ENCODE measurements at places on chromosomes 4 and X.

GRCh38 chrX:136255541-136255940 lies 4.3 kb upstream of the MAP7D3 start:
- no peak for DNase-seq

- DNase-seq: no peak
Measured at GRCh38 chr4:15888515-15888914, 50.0 kb downstream of the FGFBP1 start.

DNA sequence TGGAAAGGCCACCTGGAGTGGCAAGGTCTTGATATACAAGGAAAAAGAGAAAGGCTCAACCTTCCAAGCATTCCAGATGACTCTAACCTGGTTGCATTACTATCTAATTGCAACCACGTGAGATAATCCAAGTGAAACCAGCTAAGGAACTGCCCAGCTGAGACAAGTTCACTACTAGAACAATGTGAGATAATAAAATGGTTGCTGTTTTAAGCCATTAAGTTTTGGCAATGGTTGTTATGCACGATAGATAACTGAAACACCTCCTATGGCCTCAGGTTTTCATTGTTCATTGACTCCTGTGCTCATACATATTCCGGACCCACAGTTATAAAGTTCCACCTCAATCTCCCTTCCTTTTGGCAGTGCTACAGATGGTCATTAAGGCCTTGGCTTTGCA lies 9.2 kb upstream of the CXorf66 start:
- no peak for DNase-seq

- no peak for DNase-seq
Measured at GRCh38 chrX:53223955-53224859, 800 bp downstream of the KDM5C start.

DNA sequence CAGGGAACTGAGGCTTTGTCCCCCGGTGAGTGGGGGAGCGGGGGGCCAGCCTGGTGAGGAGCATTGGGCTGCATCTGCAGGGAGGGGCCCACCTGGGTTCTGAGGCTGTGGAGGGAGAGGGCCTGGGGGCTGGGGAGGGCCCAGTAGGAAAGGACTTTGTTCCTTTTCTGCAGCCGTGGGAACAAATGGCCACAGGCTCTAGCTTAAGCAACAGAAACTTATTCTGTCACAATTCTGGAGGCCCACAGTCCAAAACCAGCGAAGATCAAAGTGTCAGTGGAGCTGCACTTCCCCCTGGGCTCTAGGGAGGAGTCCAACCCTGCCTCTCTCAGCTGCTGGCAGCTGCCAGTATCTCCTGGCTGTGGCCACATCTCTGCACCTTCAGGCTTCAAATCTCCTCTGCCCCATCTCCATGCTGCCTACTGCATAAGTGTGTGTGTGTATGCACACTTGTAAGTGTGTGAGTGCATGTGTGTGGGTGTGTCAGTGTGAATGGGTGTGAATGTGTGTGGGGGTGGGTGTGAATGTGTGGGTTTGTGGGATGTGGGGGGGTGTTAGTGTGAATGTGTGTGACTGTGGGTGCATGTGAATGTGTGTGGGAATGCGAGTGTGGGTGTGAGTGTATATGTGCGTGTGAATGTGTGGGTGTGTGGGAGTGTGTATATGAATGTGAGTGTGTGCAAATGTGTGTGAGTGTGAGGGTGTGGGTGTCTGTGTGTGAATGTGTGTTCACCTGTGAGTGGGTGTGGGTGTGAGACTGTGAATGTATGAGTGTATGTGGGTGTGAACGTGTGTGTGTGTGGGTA lies 204.5 kb upstream of the PSAPL1 start:
- no peak for DNase-seq

- DNase-seq: no peak
Measured at GRCh38 chr4:106773076-106773905, 262.8 kb downstream of the DKK2 start.

GRCh38 chrX:76657499-76657898 lies 230.0 kb downstream of the MAGEE1 start:
- DNase-seq: no peak

DNA sequence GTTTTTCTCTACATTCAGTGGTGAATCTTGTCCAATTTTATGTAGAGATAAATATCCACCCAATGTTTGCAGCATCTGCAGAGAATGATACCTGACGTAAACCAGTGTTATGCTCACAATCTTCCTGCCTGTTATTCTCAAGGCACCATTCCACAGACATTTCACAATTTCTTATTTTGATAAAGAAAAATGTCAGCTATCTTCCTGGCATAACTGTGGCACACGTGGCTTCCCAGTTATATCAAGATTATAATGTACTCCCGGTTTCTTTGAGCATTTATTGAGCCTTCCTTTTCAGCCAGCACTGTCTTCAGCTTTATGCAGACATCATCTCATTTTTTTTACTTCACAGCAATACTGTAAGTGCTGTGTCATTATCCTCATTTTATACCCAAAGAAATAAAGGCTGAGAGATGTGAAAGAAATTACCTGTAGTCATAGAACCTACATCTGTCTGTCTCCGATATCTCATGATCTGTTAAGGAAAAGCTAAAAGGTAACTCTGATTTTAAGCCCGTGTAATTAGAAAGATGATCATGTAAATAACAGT lies 1300.8 kb upstream of the TENM3 start:
- DNase-seq: no peak

DNA sequence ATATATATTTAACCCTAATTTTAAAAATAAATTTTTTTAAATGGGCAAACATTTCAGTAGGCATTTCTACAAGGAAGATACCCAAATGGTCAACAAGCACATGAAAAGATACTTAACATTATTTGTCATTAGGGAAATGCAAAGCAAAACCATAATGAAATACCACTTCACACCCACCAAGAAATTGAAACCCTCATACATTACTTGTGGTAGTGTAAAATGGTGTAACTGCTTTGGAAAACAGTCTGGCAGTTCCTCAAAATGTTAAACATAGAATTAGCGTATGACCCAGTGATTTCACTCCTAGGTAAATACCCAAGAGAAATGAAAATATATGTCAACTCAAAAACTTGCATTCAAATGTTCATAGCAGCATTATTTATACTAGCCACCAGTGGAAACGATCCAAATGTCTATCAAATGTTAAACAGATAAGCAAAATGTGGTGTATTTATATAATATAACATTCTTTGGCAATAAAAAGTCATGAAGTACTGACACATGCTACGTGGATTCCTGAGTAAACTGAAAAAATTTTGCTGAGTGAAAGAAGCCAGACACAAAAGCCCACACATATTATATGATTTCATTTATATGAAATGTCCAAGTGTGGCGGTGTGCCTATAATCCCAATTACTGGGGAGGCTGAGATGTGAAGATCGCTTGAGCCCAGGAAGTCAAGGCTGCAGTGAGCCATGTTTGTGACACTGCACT lies 16.6 kb downstream of the TRIM2 start:
- no peak for DNase-seq

DNA sequence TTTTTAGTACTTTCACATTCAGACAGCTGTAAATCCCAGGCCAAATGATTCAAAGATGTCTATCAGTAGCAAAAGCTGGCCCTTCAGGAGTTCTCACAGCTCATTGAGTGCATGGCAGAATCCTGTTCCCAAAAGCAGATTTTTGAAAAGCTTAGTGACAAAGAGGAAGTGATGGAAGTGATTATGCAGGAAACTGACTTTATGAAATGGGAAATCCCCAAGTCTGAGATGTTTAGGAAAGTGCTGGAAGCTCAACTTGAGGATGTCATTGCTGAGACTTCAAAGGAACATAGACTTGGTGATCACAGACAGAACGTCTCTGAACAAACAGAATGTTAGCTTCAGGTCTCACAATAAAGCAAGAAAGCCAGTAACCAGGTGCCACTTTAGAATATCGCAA lies 51.0 kb upstream of the CFAP47 start:
- DNase-seq: no peak

- DNase-seq: no peak
Measured at GRCh38 chr4:7620086-7620813, 185.5 kb upstream of the PSAPL1 start.

DNA sequence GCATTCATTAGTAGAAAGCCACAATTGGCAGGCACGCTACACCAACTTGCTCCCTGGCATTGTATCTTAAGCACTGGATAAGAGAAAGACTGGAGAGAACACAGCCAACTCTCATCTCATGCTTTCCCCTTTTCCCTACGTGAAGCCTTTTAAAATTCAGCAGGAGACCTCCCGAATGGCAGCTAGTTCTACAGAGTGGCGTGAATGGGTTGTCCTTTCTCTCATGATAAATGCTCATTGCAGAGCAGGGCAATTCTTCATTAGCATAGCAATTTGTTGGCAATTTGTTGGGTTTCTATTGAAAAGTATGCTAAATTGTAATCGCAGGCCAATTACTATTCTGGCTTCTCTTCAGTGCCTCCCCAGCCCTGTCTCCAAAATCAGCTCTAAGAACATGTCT lies 48.0 kb downstream of the SEPTIN11 start:
- no peak for DNase-seq

Data from NCI-H2227 treated with DMSO at 0.1 percent for 48 hours (cell line).